NCI-H1105 (cell line): ENCODE measurements at places on chromosomes 4 and X.

DNA sequence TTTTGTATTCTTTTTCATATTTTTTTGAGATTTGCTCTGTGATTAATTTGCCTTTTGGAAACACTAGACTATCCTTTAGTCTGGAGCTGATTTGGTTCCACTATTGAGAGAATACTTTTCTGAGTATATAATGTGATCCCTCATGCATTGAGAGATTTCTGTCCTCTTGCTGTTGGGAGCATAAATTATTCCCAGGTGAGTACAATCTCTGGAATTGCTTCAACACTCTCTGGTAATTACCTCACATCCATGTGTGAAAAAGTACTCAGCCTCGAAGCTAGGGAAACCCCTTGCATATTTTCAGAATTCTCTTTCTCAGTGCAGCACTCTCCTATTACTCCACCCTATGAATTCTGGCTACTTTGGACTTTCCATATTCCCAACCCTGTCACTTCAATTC is 550.0 kb downstream of the RAPGEF2 start:
- DNase-seq, result no peak

DNA sequence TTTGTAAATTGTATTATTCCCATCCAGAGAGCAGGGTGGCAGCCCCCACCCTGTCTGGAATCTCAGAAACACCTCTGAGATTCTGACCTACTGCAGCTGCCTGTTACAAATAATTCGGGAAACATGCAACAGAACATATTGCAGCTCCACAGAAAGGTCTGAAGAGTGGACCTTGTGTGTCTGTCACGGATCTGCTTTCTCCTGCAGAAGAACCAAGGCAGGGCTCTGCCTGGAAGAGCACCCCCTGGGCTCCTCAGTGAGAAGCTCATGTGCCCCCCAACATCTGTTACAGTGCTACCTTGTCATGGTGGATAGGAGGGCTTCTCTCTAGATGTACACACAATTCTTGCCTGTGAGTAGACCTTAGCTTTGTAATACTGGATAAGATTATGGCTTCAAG is 286.6 kb upstream of the GATB start:
- DNase-seq, result no peak

- no peak for DNase-seq
Observed at GRCh38 chr4:106584337-106584989, 215.9 kb upstream of the GIMD1 start.

DNA sequence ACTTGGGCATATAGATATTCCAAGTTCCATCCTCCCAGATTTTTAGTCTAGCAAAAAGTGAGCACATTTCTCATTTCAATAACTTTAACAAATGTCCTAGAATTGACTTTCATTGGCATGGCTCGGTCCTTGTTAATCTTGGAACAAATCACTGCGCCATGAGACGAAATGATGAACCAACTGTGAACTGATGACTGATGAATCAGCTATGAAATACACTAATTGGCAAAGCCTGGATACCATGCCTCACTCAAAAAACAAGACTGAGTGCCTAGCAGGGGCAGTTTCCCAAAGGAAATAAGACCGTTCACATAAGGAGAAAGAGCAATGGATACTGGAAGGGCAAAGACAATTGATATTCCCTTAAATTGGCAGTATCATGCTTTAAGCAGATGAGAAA is 248.6 kb upstream of the VEGFC start:
- DNase-seq, result no peak

DNA sequence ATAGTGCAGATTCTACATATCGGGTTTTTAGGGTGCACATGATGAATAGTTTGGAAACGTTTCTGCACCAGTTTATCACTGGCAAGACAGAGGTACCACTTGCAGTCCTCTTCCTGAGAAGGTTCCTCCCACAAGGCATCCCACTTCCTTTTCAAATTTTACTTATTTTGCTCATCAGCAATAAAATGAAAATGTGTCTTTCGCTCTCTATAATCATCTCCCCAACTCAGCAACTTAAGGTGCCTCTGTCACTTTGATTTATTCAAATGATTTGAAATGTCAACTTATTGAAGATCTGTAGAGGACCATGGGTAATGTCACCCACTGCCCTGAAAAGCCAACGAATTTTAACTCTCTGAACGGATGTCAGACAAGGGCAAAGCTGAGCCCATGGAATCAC is 53.2 kb downstream of the VGLL1 start:
- DNase-seq, result no peak

DNA sequence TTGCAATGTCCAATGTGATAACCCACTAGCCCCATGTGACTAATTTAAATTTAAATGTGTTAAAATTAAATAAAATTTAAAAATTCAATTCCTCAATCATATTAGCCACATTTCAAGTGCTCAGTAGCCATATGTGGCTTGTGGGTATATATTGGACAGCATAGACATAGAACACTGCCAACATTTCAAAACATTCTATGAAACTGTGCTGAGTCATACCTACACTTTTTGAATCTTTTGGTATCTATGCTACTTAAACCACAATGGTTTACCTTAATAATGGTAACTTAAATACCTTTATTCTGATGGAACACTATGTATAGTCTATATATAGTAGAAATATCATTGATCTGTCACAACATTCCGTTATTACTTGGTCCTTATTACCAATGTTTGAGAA is 223.4 kb upstream of the ATOH1 start:
- no peak for DNase-seq

DNA sequence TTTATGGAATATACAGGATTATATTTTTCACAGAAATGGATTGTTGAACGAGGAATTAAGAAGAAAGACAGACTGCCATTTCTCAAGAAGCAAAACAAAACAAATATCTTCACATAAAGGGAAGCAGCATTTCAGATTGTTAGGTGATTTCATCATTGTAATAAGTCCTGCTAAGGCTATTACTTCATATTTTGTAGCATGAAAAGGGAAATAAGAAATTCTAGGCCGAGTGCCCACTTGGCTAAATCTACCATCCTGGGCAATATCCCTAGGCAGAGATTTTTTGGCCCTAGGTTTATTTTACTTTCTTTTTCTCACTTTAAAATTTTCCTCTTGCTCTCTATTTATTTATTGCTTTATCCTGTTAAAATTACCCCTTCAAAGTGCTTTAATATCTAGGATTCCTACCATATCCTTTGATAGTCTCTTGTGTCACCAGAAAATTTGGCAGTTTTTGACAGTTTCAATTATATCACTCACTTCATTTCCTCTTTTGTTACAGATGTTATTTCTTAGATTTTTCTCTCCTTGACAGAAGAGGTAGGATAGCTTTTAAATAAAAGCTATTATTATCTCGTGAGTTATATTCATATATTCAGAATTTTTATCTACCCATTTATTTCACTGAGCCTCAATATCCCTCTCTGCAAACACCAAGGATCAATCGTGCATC is 142.3 kb downstream of the PDGFC start:
- no peak for DNase-seq

DNA sequence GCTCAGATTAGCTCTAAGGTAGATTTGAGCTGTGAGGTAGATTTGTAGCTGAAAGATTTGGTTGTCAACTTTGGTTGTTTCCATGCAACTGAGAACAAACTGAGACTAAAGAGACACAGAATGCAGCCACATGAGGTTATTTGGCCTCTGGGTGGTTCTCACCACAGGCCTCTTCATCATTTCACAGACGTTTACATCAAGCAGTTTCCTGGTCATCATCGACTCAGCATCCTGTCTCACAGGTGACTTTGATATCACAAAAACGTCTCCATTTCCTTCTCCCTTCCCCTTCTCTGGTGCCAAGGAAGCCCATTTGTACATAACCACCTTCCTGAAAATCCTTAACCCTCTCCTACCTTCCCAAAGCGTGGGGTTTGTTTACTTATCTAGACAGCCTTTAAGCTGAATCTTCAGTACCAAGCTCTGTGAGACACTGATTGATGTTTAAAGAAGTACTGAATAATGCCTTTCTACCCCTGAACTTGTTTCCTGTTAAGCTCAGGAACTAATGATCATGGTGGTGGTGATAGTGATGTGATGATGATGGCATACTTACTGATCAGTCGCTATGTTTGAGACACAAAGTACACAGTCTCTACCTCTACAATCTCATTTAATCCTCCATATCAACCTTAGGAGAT is 81.9 kb downstream of the FAM114A1 start:
- no peak for DNase-seq

DNA sequence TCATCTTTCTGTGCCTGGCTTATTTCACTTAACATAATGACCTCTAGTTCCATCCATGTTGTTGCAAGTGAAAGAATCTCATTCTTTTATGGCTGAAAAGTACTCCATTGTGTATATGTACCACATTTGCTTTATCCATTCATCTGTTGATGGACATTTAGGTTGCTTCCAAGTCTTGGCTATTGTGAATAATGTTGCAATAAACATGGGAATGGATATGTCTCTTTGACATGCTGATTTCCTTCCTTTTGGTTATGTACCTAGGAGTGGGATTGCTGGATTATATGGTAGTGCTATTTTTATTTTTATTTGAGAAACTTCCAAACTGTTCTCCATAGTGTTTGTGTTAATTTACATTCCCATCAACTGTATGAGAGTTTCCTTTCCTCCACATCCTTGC is 71.2 kb downstream of the TACR3 start:
- DNase-seq, result no peak

- no peak for DNase-seq
Observed at GRCh38 chr4:132824761-132825160, 324.3 kb upstream of the PCDH10 start.

DNA sequence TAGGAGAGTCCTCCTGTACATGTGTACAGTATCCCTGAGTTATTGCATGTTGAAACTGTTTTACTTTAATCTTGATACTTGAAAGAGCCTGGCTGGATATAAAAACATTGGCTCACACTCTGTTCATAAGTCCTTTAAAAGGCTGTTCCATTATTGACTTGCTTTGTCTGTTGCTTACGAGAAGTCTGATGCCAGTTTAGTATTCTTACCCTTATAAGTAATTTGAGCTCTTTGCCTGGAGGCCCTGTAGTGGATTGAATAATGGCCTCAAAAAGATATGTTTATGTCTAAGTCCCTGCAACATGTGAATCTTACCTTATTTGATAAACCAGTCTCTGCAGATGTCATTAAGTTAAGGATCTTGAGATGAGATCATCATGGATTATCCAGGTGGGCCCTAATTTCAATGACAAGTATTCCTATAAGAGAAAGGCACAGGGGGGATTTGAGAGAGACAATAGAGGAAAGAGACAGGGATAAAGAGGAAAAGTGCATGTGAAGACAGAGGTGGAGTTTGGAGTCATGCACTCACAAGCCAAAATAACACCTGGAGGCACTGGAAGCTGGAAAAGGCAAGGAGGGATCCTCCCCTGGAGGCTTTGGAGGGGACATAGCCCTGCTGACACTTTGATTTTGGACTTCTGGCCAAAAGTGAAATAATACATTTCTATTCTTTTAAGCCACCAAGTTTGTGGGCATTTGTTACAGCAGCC is 98.1 kb downstream of the IRF2 start:
- DNase-seq, result no peak

- DNase-seq, result no peak
Observed at GRCh38 chr4:89781321-89781720, 55.6 kb downstream of the SNCA start.
